Activated T-cell treated with anti-CD3 and anti-CD28 coated beads, Interleukin-2, amount 50 U/mL, for 24 hours (primary cell): ENCODE measurements at places on chromosomes 4 and X.

- DNase-seq = no peak
Observed at GRCh38 chrX:40064055-40064597, 33.6 kb downstream of the BCOR start.

DNA sequence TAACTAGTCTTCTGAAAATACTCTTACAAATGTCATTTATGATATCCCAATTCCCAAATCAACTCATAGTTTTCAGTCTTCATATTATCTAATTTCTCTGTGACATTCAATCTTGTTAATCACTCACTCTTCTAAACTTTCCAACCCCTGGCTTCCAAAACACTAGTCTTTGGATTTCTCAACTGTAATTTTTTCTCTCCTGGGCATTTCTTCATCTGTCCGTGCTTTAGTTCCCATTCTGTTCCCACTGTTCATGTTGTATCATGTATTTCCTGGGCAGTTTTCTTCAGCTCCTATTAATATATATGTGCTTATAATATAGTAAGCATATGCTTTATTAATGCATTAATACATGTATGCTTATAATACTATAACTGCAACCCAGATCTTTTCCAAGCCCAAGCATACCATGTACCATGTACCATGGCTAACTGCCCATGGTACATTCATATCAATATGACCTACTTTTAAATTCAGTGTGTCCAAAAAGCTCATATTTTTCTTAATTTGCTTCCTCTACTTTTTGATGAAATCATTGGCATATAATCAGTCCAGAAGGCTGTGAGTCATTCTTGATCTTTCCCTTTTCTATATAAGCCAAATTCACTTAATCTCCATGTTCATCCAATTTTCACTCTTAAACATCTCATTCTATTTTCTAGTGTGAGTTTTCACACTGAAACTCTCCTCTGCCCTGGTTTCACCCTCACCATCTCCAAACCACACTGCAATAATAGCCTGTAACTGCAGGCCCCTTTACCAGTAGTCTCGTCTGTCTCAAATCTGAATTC is 21.3 kb upstream of the GK2 start:
- DNase-seq = no peak

DNA sequence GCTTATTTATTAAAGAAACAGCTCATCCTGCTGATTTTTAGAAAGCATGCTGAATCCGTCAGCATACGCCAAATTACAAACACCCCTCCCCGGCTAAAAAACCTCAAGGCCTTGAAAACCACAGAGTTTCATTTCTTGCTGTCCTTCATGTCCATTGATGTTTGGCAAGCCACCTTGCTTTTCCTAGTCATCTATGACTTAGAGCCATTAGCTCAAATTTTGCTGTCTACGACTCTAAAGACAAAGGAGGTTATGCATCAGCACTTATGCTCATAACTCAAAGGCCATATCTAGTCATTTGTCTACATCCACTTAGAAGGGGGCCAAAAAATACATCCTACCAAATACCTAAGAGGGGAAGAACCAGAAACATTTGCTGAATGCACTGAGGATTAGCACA is 925.1 kb downstream of the PCDH7 start:
- DNase-seq = no peak

DNA sequence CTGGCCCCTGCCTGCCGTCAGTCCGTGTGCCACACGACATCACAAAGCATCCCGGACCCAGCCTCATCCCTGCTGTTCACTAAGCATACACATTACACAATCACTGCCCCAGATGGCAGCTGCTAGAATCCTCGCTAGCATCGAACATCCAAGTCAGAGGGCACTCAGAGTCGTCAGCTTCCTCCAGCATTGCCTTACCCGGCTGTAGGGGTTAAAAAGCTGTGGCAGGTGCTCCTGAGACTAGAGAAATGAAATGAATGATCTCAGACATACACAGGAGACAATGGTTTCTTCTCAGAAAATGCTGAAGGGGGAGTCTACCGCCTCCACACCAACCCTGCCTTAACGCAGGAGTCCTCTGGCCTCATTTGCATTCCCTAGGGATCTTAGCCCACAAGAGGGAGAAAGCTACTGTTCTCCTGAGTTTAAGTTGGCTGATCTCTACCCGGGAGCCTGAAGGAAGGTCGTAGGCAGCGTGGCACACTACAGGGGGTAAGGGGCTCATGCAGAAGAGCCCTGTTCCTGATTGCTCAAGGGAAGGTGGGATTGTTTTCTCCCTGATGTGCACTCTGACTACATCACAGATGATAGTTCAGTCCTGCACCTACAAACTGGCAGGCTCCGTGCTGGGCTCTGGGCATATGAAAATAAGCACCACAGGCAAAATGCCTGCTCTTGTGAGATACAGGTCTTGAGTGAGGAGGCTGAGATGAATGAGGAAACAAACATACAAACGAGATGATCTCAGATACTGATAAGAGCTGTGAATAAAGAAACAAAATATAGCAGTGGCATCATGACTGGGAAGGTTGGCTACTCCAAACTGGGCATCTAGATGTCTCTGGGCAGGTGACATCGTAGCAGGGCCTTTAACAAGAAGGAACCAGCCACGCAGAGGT is 2.6 kb upstream of the KIAA0232 start:
- DNase-seq = no peak

DNA sequence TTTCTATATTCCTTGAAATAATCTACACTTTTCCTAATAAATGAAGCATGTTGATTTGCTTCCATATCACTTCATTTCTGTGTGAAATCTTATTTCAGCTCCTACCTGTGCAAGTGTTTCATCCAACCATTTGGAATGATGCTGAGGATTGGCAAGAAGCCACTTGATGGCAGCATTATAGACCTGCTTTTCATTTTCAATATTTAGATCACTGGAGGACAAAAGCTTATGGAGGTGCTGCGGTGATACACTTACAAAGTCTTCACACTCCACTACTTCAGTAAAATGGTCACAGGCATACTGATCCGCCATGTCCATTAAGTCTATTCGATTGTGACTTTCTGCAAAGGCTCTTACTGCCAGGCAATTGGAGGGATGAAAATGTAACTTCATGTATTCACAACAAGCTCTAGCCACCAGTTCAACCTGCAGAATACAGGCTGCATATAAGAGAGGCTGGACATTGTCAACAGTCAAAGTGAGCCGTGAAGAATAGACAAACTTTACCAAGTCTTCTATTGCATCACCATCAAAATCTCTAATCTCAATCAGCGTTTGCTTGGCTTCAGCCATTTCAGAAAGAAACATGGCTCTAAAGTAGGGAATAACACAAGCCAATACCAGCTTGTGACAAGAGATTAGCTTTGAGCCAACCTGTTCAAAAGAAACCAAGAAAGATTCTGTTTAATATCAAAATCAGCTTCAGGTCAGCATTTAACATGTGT is 35.1 kb downstream of the KLHL8 start:
- DNase-seq = no peak

DNA sequence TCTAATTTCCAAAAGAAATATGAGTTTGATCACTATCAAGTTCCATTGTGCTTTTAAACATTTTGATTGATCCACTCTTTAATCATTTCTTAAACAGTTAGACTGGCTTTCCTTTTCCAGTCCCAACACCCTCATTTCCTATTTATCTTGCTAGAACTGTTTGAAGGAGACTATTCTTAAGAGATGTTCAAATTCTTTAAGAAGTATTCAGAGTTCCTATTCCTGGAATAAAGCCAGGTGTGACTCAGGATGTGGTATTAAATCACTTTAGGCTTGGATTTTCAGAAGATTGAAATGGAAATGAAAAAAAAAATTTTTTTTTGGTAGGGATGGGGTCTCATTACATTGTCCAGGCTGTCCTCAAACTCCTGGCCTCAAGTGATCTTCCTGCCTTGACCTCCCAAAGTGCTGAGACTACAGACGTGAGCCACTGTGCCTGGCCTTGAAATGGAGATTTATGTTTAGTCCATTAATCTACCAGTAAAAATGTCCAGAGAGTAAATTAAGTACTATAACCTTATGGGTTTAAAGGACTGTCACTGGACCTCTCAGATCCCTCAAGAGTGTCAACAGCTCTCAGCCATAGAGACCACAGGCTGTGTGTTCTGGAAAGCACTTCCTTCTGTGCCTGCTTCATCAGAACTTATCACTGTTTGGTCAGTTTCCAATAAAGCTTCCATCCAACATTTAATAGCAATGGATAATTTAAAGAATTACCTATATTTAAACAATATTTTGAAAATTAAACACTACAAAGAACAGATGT is 90.7 kb downstream of the CDS1 start:
- DNase-seq = no peak

DNA sequence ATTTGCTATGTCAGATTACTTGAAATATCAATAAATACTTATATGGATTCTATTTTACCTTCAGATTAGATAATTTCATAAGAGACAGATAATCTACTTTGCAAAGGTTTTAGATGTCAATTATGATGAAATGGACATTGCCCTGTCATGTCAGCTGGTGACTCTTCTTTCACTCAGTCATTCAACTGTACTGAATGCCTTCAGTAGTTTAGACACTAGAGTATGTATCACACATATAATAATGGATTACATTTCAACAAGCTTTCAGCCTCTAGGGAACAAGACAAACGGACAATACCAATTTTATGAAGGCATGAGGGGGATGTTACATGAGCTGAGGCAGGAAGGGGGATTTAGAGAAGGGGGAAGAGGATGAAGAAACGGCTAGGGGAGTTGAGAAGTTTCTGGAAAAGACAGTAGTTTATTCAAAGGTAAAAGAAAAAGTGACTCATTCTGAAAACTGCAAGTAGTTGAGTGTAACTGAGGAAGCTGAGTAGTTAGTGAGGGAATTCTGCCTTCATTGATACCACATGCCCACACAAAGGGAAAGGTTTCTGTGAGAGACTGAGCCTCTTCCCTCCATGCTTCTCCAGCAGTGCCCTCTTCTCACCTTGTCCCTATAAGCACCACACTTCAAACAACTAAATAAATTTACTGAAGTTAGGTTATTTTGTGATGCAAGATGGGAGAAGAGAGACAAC is 25.7 kb downstream of the SLC9B2 start:
- DNase-seq = no peak

- DNase-seq = peak; percentile 88
Observed at GRCh38 chrX:131812847-131813825, 210.0 kb upstream of the STK26 start.

- no peak for DNase-seq
Observed at GRCh38 chrX:115214151-115214550, 19.7 kb downstream of the LRCH2 start.
